ENCODE measurements at places on chromosomes 7 and 10.

DNA sequence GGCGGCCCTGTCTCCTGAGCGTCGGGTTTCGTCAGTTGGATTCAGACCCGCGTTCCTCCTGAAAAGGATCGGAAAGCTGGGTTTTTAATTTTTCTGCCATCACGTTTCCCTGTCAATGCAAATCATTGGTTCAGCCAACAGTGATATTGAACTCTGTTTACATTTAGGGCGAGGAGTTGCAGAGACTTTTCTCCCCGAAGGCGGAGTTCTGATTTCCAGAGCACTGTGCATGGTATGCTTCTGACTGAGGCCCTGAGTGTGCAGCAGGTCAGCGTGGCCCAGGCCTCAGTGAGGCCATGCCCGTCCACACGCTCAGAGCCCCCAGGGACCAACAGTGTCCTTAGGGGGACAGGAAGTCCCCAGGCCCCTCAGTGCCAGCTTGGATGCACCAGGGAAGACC, 27.1 kb downstream of the NKX6-2 start:
- DNase-seq, result no peak

DNA sequence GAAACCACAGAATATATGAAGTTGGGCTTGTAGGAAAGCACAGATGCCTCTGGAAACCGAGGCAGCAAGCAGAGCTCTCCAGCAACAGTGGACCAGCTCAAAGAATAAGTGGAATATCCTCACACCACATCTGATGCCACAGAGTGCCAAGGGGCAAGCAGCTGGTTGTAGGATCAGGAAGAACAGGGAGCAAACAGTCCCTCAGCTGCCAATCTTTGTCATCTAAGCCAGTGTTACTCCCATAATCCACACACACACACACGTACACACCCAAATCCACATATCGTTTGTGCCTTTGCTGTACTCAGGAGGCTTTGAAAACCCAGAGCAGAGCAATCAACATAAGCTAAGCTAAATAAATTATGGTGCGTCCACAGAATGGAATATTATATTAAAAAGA, 20.7 kb upstream of the SEC24C start:
- DNase-seq, result no peak

DNA sequence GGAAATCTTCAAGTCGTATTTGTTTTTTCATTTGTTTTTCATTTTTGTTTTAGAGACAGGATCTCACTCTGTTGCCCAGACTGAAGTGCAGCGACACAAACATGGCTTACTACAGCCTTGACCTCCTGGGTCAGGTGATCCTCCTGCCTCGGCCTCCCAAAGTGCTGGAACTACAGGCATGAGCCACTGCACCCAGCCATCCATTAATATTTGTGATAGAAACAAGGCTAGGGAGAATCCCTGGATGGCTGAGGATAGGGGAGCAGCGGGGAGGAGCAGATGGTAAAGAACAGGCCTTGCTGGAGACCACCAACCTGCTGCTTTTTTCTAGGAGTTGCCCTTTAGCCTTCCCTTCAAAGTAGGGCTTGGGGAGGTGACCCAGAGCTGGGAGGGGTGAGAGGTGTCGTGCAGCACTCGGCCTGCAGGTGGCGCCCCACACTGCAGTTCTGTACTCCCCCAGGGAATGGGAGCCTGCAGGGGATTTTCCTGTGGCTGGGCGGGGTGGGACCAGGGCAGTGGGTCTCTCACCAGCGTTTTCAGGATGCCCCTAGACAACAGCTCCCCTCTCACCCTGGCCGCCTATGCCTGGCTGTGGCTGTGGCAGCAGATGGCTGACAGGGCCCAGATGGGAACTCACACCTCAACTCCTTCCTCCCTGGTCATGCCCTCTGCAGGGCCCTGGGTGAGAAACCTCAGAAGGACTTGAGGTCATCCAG, 12.6 kb upstream of the CDH23 start:
- DNase-seq, result no peak

DNA sequence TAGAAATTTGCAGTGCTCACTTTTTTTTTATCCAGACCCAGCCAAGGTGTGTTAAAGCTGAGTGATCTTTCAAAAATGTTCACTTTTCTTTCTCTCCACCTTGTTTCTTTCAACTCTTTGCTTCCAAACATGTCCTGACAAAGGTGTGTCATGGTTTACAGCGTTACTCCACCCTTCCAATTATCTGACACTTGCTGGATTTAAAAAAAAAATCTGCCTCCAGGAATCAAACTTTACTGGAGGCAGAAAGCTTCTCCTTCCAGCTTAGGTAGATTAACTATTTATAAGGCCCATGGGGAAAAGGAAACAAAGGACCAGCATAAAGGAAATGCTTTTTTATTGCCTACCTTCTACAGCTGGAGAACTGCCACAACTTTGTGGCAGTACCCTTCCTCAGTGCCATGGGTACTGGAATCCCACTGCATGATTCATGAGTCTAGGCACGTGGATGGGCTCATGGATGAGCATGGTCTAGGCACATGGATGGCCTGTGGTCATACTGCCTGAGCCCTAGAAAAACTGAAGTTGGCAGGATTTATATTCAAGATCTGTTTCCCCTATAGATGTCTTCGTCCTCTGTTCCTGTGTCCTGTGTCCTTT, at the start of gene COL17A1:
Gene COL17A1, minus strand, starts transcription at position 80 of the 600 bp plus-strand sequence. CDS start 5,207 bp downstream, outside the sequence.
- DNase-seq, result no peak

GRCh38 chr10:16562891-16563290, 41.2 kb upstream of the C1QL3 start:
- DNase-seq, result no peak

DNA sequence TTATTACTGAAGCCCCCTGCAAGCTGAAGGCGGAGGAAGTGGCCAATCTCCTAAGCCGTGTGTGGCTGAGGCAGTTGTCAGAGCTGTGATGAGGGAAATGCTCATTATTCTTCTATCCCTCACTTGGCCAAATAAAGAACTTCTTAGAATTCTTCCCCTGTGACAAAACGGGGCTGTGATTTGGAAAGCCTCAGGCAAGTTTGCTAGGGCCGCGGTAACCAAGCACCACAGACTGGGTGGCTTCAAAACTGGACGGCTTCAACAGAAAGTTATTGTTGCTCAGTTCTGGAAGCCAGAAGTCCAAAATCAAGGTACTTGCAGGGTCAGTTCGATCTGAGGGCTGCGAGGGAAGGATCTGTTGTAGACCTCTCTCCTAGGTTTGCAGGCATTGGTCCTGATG, 72.3 kb upstream of the STEAP1B start:
- no peak for DNase-seq

- no peak for DNase-seq
These were observed 31.3 kb downstream of the RCC1L start for GRCh38 chr7:75042286-75042685.

Data from esophagus squamous epithelium (tissue), 5 donors.